ENCODE measurements at places on chromosomes 12 and 14.

- DNase-seq: no peak
These were observed 184.0 kb downstream of the TMEM121 start for GRCh38 chr14:105710119-105711043.

- DNase-seq: no peak
These were observed 26.7 kb downstream of the GALNT9 start for GRCh38 chr12:132302466-132303358.

GRCh38 chr14:20413744-20414082 is 412 bp upstream of the TEP1 start:
- no peak for DNase-seq

GRCh38 chr12:107731366-107731765 is 29.6 kb downstream of the PRDM4 start:
- DNase-seq: no peak

DNA sequence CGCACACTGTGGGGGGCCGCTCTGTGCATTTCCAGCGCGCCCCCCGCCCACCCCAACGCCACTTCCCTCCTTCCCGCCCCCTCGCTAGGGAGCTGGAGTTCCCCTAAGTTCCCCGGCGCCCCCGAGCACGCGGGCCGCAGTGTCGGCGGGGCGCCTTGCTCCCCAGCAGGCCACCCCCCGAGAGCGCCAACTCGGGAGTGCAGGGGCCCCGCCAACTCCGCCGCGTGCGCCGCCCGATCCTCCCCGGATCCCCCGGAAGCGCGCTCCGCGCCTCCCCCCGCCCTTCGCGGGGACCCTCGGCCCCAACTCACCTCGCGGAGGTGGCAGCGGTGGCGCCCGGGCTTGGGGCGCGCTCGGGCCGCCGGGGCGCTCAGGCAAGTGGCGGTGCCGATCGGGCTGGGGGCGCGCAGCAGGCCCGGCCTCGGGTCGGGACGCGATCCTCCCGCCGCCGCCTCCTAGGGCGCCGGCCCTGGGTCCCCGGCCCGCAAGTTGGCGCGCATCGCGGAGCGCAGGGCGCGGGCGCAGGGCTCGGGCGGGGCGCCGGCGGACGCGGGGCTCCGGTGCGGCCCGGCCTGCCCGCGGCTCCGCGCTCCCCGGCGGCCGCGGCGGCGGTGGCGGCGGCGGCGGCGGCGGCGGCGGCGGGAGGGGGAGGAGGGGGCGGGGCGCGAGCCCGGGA is at the start of gene NCOR2:
NCOR2 (minus strand) TSS at position 616 of the 676 bp plus-strand sequence. CDS start 72,361 bp downstream, outside the sequence.
- DNase-seq: no peak

DNA sequence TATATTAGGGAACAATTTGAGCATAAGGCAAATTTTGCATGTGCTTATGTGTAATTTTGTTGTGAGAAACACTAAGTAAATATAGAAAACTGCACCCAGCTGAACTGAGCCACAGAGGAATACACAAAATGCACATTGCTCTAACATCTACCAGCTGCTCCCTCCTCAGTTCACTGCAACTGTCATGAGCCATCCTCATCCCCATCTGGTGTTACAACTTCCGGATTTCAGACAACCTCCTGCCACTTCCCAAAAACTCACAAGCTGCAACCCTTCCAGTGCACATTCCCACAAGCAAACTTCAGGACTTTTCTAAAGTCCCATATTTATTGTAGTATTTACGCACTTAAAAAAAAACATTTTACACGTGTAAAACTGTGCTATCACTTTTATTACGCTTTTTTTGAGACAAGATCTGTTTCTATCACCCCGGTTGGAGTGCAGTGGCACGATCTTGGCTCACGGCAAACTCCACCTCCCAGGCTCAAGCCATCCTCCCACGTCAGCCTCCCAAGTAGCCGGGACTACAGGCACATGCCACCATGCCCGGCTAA is 169.1 kb upstream of the TBX3 start:
- DNase-seq: peak; percentile 37

- no peak for DNase-seq
These were observed 25.7 kb upstream of the FZD10 start for GRCh38 chr12:130136509-130137039.

- DNase-seq: peak; percentile 85
These were observed at the start of gene PRKD1 for GRCh38 chr14:29927376-29928116. Gene PRKD1, minus strand, starts transcription at chr14:29927847.

DNA sequence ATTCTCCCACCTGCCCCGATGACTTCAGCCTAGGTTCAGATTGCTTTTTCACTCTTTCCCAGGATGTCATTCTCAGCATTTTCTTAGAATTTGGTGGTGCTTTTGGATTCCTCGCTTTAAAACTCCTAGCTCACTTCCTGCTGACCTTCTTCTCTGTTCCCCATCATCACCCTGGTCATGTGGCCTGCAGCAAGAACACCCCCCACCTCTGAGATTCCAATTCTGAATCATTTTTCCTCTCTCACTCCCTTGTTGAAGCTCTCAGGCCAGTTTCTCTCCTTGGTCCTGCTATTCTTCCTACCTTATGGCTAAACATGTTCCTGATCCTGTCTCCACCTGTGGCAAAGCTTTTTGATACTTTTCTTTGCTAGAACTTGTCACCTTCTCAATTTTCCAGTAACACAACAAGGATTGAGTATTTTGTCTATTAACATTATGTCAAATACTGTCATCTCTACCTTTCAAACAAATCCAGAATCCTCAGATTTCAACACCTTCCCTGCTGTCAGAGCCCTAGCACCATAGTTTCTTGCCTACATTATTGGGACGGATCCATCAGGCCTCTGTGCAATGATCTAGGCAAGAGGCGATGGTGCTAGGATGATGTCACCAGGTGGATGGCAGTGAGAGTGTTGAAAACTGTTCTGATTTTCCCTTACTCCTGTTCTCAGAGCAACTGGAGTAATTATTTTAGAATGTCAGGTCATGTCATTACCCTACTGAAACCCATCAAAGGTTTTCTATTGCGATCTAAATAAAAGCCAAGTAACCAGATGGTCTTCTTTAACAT is 233.7 kb downstream of the MON2 start:
- DNase-seq: no peak

DNA sequence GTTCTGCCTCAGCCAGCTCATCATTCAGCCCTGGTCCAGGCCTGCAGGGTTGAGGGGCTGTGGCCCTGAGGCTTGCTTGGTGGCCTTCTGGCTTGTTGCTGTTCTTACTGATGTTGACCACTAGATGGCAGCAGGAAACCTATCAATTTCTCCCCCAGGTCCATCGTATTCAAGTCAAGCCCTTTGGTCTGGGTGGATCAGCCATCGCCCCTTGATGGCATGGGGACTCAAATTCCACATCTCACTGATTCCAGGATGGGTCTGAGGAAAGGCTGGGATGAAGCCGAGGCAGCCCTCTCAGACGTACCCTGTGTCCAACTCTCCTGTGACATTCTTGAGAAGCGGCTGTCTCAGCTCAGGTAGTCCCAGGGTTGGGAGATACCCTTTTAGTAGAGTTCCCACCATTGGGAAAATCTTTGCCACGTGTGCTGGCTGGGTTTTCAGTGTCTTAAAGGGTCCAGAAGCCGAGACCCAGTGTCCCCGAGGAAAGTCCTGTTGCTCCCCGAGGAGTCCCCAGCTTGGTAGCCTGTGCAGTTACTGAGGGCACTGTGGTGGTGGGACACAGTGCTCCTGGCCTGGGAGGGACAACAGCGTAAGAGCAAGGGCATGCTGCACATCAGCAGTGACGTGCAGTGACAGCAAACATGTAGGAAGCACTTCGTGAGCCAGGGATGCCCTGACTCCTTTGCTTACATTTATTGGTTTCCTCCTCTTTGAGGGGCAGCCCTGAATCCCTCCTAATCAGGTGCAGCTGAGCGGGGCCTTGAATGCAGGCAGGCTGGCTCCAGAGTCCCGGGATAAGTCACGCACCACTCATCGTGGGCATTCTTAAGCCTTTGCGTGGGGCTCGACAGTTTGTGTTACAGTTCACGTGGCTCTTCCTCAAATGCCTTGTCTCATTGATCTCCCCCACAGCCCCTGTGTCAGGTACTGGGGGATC is 58.6 kb downstream of the TSPAN9 start:
- DNase-seq: peak; percentile 91

GRCh38 chr14:61703342-61704129 is 8.2 kb downstream of the HIF1A start:
- no peak for DNase-seq

- DNase-seq: no peak
These were observed 5.8 kb upstream of the NEMF start for GRCh38 chr14:49858383-49858782.

GRCh38 chr12:15541996-15542631 is 219.8 kb downstream of the PTPRO start:
- DNase-seq: no peak

- DNase-seq: no peak
These were observed 33.2 kb downstream of the ETNK1 start for GRCh38 chr12:22658214-22658613.

DNA sequence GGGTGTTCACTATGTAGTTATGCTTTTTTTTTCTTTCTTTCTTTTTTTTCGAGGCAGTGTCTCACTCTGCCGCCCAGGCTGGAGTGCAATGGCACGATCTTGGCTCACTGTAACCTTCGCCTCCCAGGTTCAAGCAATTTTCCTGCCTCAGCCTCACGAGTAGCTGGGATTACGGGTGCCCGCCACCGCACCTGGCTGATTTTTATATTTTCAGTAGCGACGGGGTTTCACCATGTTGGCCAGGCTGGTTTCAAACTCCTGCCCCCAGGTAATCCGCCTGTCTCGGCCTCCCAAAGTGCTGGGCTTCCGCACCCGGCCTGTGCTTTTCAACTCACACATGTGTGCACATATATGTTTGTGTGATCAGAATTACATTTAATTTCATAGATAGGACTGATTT is 38.9 kb upstream of the AMN start:
- no peak for DNase-seq

- peak; percentile 49 for DNase-seq
These were observed at the start of gene HRK for GRCh38 chr12:116881325-116881876. Gene HRK, minus strand, starts transcription at chr12:116881441. Its CDS starts 134 bp downstream, at chr12:116881307.

DNA sequence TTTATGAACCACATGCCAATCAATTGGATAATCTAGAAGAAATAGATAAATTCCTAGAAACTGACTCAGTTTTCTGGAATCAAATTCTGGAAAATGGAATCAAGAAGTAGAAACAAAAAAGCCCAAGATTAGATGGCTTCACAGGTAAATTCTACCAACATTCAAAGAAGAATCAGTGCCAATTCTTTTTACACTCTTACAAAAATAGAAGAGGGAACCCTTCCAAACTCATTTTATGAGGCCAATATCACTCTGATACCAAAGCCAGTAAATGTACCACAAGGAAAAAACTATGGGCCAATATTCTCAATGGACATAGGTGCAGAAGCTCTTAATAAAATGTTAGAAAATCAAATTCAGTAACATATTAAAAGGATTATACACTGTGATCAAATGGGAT is 35.7 kb upstream of the MYRFL start:
- no peak for DNase-seq

- peak; percentile 71 for DNase-seq
These were observed 20.3 kb downstream of the PRICKLE1 start for GRCh38 chr12:42568952-42569915.

- no peak for DNase-seq
These were observed 7.3 kb downstream of the HELB start for GRCh38 chr12:66309606-66310005.

DNA sequence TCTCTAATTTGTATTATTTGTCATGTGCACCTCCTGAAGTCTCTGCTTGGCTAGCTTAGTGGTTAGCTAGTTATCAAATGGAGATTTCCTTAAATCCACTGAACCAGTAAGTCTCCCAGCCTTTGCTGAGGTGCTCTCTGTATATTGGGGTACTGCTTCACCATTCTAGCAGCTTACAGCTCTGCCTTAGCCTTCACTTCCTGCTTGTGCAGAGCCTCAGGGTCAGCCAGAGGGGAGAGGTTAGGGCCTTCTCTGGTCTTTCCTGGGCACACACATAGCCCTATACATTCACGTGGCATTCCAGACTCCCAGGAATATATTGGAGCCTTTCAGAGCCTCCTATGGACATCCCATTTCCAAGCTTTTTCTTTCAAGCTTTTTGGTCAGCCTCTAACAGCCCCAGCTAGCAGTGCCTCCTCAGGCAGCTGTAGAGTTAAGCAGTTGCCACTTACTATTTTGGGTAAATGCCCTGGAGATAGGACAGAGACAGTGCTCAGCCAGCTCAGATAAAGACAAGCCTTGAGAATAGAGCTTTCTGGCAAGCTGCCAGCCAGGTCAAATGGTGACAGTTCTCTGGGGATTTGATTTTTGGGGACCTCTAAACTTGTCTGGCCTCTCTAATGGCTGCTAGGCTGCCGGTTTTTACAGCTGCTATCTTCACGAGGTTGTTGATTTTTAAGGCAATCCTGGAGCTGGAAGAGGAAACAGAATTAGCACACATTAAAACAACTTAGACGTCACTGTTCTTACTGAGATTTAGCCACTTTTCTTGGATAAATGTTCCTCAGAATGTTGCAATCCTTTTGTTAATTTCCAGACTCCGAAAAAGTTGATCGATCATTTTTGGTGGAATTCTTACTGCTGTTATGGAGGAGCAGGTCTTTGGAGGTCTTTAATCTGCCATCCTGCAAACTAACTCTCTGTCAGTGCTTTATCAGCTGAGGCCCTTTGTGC is 32.9 kb downstream of the FBXW8 start:
- DNase-seq: no peak

GRCh38 chr12:24048446-24048845 is 99.0 kb upstream of the SOX5 start:
- no peak for DNase-seq

GRCh38 chr14:68578597-68578996 is 214.3 kb downstream of the ZFP36L1 start:
- DNase-seq: no peak

GRCh38 chr12:77999074-77999715 is 168.5 kb downstream of the NAV3 start:
- DNase-seq: no peak

- no peak for DNase-seq
These were observed 4.8 kb downstream of the ASCL4 start for GRCh38 chr12:107779077-107779831.

DNA sequence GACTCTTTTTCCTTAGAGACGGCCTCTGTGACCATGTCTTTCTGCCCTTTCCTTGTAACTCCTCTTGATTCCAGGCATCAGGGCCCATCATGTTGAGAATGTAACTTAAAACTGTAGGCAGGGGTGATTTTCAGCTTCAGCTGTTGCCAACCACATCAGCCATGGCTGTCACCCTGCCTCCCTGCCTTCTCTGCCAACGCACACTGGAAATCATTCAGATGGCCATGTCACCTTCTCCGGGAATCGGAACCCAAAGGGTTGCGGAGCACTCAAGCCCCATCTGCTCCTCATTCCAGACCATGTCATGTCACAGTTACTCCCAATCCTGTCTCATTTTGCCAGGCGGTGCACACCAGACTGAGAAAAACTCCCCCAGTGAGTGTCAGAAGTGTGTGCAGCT is 72.1 kb downstream of the EMP1 start:
- peak; percentile 82 for DNase-seq

DNA sequence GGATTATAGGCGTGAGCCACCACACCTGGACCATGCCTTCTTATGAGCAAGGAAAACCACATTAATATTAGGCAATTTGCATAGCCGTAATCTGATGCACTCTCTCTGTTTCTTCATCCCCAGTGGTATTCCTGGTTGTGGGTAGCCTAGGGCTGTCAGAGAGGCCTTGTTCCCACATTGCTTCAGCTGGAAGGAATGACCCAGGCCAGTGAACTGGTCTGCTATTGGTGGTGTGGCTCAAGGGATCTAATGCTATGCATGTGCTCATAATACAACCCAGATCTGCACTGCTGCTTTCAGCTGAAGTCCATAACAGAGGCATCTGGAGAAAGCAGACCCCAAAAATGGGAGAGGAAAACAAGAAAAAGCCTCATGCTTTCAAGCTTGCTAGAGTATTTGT is 33.1 kb upstream of the G2E3 start:
- no peak for DNase-seq
